ENCODE measurements at places on chromosomes 16 and 17. TPM values are rescaled to one million over a fixed set of nuclear protein-coding genes. Genes with fewer than 3 reads are reported as not detected.

Gene C1QTNF8
- not detected for total RNA-seq

Gene SECTM1
- 12.7 TPM for total RNA-seq

Gene KRT12
- not detected for total RNA-seq

Gene MBTPS1
- 37.6 TPM for total RNA-seq

Gene PRSS22
- total RNA-seq: 0.38 TPM

Gene HSD17B1
- 0.52 TPM for total RNA-seq

Gene GOSR2
- 40.1 TPM for total RNA-seq

Gene EVPLL
- not detected for total RNA-seq

Gene ZNF276
- 25.6 TPM for total RNA-seq

Gene ZNF668
- total RNA-seq: 11.4 TPM

Gene PTGES3L
- total RNA-seq: 0.64 TPM

Gene BCAR1
- total RNA-seq: 0.78 TPM

GRCh38 chr17:76830987-76831715 lies 37.1 kb upstream of the MGAT5B start:
- H3K4me1 ChIP-seq: peaks cover 3% of the 10 kb centered on the region
- H3K4me3 ChIP-seq: no peak overlapping the region
- H3K27ac ChIP-seq: no peak overlapping the region

- H3K4me3 ChIP-seq: no peak within 1 kb of the TSS
- no peaks in the 10 kb centered on the region for H3K36me3 ChIP-seq
- peaks cover 2% of the 10 kb centered on the region for H3K4me1 ChIP-seq
- H3K27me3 ChIP-seq: peaks cover 5% of the 10 kb centered on the region
- peak; percentile 51 for DNase-seq
These were observed at the start of gene SDR42E2 for GRCh38 chr16:22161999-22162655. SDR42E2 (plus strand) TSS chr16:22162506; CDS start chr16:22165583, 3,077 bp downstream.

GRCh38 chr17:5361426-5361825 lies 58.0 kb downstream of the NUP88 start:
- no peak for DNase-seq
- H3K4me1 ChIP-seq: no peaks in the 10 kb centered on the region
- H3K36me3 ChIP-seq: peaks cover 22% of the 10 kb centered on the region
- H3K4me3 ChIP-seq: no peak overlapping the region
- H3K27ac ChIP-seq: no peak overlapping the region

DNA sequence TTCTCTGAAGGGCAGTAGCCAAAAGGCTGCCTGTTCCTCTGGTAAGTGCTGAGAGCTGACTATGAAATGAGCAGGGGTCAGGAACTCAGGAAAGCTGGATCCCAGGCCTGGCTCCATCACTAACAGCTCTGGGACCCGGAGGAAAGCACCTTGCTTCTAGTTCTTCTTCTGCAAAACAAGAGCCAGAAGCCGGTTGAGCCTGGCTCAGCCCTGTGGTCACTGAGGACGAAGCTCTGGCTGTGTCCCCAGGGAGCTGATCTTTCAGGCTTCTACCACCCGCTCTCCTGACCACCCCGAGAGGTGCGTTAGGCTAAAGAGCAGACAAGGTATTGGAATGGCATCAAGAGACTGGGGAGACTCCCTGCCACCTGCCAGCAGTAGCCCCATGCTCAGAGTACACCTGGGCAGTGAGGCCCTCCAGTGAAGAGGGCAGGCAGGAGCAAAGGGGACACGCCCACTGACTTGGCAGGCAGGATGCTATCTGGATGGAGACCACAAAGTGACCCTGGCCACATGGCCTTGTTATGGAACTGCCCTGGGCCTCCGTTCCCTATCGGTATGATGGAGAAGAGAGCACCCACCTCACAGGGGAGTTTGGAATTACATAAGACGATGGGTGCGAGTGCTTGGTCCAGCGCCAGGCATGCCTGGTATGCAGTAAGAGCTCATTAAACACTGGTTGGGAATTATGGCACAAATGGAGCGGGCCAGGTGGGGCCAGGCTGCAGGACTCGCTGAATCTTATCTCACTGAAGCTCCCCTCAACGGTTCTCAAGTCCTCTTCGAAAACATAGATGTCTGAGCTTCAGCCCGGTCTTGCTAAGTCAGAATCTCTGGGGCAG lies 61.4 kb downstream of the COG7 start:
- H3K27me3 ChIP-seq: no peaks in the 10 kb centered on the region
- H3K27ac ChIP-seq: no peak overlapping the region
- H3K36me3 ChIP-seq: peaks cover 9% of the 10 kb centered on the region
- no peak for DNase-seq
- no peaks in the 10 kb centered on the region for H3K4me1 ChIP-seq

GRCh38 chr17:4710693-4711634 lies 532 bp downstream of the ARRB2 start:
- H3K4me1 ChIP-seq: peaks cover 57% of the 10 kb centered on the region
- H3K36me3 ChIP-seq: peaks cover 21% of the 10 kb centered on the region
- peak; percentile 71 for DNase-seq
- peak overlapping the region; percentile 94 for H3K27ac ChIP-seq
- no peaks in the 10 kb centered on the region for H3K27me3 ChIP-seq
- H3K4me3 ChIP-seq: peak overlapping the region; percentile 98

GRCh38 chr17:2336852-2337543 lies at the start of gene SGSM2:
SGSM2 (plus strand) TSS chr17:2337501; CDS start chr17:2337689, 188 bp downstream.
- peaks cover 14% of the 10 kb centered on the region for H3K4me1 ChIP-seq
- no peaks in the 10 kb centered on the region for H3K27me3 ChIP-seq
- peak within 1 kb of the TSS; percentile 100 for H3K4me3 ChIP-seq
- H3K36me3 ChIP-seq: peaks cover 11% of the 10 kb centered on the region
- peak; percentile 70 for DNase-seq
- H3K27ac ChIP-seq: peak within 1 kb of the TSS; percentile 90

- H3K27ac ChIP-seq: no peak overlapping the region
- no peak overlapping the region for H3K4me3 ChIP-seq
These were observed 88.4 kb upstream of the GNAO1 start for GRCh38 chr16:56102906-56103305.

GRCh38 chr16:75466760-75467159 lies 2.3 kb upstream of the TMEM170A start:
- no peaks in the 10 kb centered on the region for H3K27me3 ChIP-seq
- no peak for DNase-seq
- no peaks in the 10 kb centered on the region for H3K36me3 ChIP-seq
- no peak overlapping the region for H3K27ac ChIP-seq

DNA sequence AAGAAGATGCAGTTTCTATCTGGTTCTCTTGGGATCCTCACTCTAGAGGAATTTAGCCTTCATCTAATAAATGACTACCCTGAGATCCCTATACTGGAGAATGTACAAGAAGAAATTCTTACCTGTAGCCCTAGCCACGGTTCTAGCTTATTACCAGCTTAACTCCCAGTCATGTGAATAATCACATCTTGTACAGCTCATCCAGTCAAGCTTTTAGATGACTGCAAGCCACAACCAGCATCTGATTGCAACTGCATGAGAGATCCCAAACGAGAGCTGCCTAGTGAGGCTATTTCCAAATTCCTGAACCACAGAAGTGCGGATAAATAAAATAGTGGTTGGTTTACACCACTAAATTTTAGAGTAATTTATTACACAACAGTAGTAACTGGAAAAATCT lies 196.0 kb upstream of the CPHXL start:
- H3K27ac ChIP-seq: no peak overlapping the region
- DNase-seq: no peak
- H3K4me1 ChIP-seq: no peaks in the 10 kb centered on the region
- H3K27me3 ChIP-seq: peaks cover 2% of the 10 kb centered on the region

DNA sequence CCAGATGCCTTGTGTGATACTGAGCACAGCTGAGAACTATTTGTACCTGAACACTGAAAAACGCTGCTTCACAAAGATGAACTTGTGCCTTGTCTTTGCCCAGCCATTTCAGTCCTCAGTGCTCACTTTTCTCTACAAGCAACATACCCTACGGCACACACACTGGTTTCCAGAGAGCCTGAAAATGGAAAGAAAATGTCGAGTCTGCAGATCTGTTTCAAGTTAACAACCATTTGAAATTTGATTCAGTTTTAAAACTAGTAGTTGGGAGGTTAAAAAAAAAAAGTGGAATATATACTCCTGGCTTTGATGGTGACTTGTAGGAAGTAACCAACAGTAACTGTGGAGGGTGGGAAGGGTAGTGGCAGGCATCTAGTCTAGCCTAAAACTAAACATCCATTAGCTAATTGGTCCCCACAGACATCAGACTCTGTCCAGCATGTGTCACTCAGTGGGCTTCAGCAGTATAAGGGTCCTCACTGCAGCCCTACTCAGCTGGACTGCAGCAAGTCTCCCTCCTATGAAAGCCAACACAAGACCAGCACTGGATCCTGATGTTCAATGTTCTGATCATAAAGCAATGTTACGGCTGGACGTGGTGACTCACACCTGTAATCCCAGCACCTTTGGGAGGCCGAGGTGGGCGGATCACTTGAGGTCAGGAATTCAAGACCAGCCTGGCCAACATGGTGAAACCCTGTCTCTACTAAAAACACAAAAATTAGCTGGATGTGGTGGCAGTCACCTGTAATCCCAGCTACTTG lies 27.1 kb downstream of the ERN1 start:
- H3K36me3 ChIP-seq: peaks cover 15% of the 10 kb centered on the region
- peak overlapping the region; percentile 45 for H3K27ac ChIP-seq
- no peaks in the 10 kb centered on the region for H3K27me3 ChIP-seq
- H3K4me3 ChIP-seq: no peak overlapping the region

- H3K4me3 ChIP-seq: no peak overlapping the region
- no peaks in the 10 kb centered on the region for H3K4me1 ChIP-seq
- no peak overlapping the region for H3K27ac ChIP-seq
- H3K27me3 ChIP-seq: no peaks in the 10 kb centered on the region
These were observed 36.7 kb downstream of the TNFRSF13B start for GRCh38 chr17:16935241-16935663.

- H3K27ac ChIP-seq: no peak overlapping the region
- no peak overlapping the region for H3K4me3 ChIP-seq
- H3K4me1 ChIP-seq: peaks cover 5% of the 10 kb centered on the region
- H3K36me3 ChIP-seq: no peaks in the 10 kb centered on the region
- no peaks in the 10 kb centered on the region for H3K27me3 ChIP-seq
- no peak for DNase-seq
These were observed 4.9 kb upstream of the HIGD1B start for GRCh38 chr17:44842748-44843147.

- H3K27ac ChIP-seq: peak overlapping the region; percentile 100
- peaks cover 13% of the 10 kb centered on the region for H3K4me1 ChIP-seq
- H3K36me3 ChIP-seq: peaks cover 29% of the 10 kb centered on the region
- no peak for DNase-seq
- no peaks in the 10 kb centered on the region for H3K27me3 ChIP-seq
These were observed 541 bp upstream of the RBBP6 start for GRCh38 chr16:24538756-24539294.

DNA sequence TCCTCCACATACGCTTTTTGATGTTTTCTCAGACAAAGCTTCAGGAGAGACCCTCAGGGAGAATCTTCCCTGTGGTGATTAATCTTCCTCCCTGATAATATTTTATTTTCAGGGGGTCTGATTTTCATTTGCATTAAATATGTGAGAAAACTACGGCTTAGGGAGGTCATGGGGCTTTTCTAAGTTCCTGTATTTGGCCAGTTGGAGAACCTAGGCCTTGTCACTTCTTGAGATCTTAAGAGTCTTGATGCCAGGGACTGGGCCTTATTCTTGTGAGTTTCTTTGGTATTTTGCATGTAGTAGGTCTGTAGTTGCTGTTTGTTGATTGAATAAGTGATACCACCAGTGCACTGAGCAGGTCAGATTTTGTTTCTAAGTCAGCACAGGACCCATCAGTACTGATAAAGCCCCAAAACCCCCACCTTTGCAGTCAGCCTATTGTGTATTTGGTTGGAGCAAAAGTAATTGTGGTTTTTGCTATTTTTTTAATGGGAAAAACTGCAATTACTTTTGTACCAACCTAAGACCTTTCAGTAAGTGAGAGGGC lies 130.1 kb downstream of the PRKCA start:
- H3K27ac ChIP-seq: no peak overlapping the region
- H3K4me1 ChIP-seq: peaks cover 52% of the 10 kb centered on the region
- H3K27me3 ChIP-seq: no peaks in the 10 kb centered on the region
- H3K4me3 ChIP-seq: no peak overlapping the region
- no peak for DNase-seq
- H3K36me3 ChIP-seq: no peaks in the 10 kb centered on the region

DNA sequence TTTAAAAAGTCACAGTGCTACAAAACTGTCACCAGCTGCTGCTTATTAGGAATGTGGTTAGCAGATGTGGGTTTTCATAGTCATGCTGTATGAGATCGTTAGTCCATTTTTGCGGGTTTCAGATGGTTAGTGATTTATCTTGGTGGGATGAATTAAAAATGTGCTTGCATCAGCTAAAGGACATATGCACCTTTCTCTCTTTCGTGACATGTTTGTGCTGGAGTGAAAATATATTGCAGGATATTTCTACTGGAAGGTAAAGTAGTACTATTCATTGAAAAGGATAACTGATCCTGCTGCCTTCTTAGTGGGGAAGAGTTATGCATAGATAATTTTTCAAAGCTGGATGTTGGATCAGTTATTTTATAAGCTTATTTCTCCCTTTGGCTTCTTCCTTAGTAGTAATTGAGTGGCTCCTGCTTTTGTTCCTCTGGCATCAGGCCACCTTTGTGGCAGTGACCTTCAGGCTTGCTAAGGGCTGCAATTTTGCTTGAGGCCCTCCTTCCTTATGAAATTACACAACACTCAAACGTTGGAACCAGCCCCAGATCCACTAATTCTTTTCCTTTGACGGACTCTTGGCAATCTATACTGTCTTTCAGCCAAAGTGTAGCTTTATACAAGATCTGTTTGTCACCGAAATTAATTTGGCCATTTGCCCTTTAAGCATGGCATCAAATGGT lies 7.5 kb upstream of the SNTB2 start:
- DNase-seq: no peak
- peaks cover 14% of the 10 kb centered on the region for H3K4me1 ChIP-seq
- no peaks in the 10 kb centered on the region for H3K27me3 ChIP-seq
- H3K4me3 ChIP-seq: no peak overlapping the region

GRCh38 chr17:28487881-28488532 lies 14.6 kb downstream of the SLC13A2 start:
- H3K27me3 ChIP-seq: peaks cover 2% of the 10 kb centered on the region
- DNase-seq: no peak
- no peaks in the 10 kb centered on the region for H3K36me3 ChIP-seq

GRCh38 chr16:7304958-7305357 lies 27.7 kb upstream of the RBFOX1 start:
- H3K27me3 ChIP-seq: peaks cover 14% of the 10 kb centered on the region
- no peak overlapping the region for H3K27ac ChIP-seq
- peaks cover 1% of the 10 kb centered on the region for H3K36me3 ChIP-seq
- H3K4me1 ChIP-seq: no peaks in the 10 kb centered on the region

- no peaks in the 10 kb centered on the region for H3K36me3 ChIP-seq
- no peak overlapping the region for H3K27ac ChIP-seq
- no peak for DNase-seq
- no peak overlapping the region for H3K4me3 ChIP-seq
- H3K4me1 ChIP-seq: peaks cover 10% of the 10 kb centered on the region
These were observed 2.8 kb upstream of the MMP15 start for GRCh38 chr16:58022601-58023371.
